T-helper 9 cell (primary cell): ENCODE measurements at places on chromosomes 4 and X.

DNA sequence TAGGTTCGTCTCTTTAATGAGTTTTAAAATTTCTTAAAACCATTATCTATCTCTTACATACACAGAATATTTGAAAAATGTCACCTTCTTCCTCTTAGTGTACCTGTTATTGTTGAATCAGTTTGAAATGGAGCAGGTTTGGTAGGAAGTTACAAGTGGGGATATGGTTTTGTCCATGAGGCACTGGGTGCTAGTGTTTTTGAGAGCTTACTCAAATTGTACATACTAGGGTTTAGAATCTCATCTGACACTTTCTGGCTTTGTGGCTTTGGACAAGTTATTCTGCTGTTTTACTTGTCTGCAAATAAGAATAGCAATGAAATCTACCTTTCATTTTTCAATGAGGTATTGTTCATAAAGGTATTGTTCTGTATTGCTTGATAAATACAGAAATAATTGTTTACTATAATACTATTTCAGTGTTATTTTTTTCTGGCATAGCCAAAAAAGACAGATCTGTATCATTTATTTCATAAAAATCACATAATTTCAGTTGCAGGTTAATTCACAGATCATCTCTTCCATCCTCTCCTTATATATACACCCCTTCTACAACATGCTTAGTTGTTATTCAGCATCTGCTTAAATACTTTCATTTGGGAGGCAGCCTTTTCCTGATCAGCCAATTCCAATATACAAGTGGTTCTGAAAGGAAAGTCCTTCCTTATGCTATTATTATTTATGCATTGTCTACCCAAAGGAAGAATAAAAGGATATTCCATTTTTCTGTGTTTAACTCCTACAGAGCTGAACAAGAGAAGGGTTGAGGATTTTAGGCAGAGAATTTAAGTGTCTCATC, 13.3 kb downstream of the NCAPG start:
- DNase-seq: no peak

DNA sequence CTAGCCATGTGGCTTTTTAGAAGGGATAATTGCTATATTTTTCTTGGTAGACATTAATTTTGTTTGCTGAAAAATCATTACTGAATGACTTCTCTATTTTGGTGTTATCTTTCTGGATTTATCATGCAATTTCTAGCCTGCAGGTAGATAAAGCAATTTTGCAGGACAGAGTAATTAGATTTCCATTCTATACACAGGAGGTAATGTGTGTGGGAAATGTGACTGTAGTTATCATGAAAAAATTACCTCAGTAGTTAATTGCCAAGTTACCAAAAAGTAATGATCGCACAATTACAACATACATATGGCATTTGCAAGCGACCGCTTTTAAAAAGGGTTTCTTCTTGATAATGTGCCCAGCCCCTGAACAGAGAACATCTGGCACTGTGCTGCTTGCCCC, 66.1 kb downstream of the KIT start:
- DNase-seq: no peak

GRCh38 chrX:30343206-30343605, 34.0 kb upstream of the NR0B1 start:
- DNase-seq: no peak

- DNase-seq: no peak
Measured at GRCh38 chr4:170374770-170375169, 285.0 kb upstream of the AADAT start.
